ENCODE measurements at places on chromosomes 1 and 21.

GRCh38 chr1:33641104-33641830, 168.8 kb downstream of the ZSCAN20 start:
- peak; percentile 24 for DNase-seq

- peak; percentile 17 for DNase-seq
Observed at GRCh38 chr1:181548497-181548896, 65.2 kb downstream of the CACNA1E start.

GRCh38 chr1:248853663-248854375, 5.1 kb downstream of the ZNF692 start:
- no peak for DNase-seq

DNA sequence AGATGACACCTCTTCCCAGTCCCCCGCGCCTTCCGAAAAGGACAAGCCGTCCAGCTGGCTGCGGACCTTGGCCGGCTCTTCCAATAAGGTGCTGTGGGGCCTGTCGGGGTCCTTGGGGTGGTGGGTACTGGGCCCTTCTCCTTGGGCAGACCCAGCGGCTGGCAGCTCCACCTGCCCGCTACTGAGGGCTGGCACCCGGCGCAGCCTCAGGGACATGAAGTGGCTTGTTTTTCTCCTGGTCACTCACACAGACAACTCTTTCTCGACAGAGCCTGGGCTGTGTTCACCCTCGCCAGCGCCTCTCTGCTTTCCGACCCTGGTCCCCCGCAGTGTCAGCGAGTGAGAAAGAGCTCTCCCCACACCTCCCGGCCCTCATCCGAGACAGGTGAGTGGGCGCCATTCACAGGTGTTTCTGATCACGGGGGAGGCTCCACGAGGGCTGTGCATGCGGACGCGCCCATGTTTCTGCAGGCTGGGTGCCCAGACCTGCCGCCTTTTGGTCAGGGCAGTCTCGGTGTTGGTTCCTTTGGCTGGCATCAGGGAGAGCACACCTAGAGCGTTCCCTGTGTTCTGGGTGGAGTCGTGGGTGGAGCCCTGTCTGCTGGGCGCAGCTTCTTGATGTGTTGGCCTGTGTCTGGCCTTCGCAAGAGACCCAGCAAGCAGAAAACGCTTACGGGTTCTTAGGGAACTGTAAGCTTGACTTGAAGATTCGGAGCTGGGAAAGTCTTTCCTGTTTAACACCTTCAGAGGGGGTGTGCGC, 75.1 kb downstream of the SKI start:
- DNase-seq = no peak

- DNase-seq = no peak
Observed at GRCh38 chr1:177116941-177117340, 47.6 kb downstream of the ASTN1 start.

GRCh38 chr1:89931964-89932363, 62.9 kb upstream of the ZNF326 start:
- DNase-seq = no peak

DNA sequence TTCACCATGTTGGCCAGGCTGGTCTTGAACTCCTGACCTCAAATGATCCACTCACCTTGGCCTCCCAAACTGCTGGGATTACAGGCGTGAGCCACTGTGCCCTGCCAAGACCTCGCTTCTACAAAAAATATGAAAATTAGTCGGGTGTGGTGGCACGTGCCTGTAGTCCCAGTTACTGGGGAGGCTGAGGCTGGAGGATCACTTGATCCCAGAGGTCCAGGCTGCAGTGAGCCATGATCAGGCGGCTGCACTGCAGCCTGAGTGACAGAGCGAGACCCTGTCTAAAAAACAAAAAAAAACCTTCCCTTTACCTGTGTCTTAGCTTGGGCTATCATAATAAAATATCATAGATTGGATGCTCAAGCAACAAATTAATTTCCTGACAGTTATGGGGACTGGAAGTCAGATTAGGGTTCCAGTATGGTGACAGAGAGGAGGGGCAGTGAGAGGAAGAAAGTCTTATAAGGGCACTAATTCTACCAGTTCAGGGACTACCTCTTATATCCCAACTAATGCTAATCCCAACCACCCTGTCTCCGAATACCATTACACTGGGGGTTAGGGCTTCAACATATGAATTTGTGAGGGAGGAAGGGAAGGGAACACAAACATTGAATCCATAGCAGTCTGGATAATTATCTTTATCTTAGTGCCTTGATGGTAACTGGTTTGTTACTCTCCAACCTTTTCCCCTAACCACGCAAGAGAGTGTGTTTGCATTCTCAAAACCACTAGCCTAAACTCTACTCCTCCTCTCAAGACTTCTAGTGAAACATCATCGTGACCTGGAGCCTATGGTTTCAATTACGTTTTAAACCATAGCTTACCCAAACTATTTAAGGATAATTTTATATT, 1.0 kb upstream of the NAXE start:
- DNase-seq = no peak

DNA sequence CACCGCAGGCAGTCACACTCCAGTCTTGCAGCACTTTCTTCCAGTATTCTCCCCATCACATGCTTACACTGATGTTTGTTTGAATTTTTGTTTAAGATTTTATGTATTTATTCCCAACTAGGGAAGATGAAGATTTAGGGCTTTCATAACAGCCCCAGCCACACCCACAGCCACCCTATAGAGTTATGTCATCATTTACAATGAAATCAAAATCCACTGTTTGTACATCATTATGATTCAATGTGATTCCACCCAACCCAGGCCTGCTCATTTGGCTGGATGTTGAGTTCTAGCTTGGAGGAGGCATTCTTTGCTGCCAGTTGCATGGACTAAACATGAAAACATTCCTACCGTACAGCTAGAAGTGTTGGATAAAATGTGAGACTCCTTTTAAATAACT, 35.8 kb downstream of the RIPK4 start:
- no peak for DNase-seq

- no peak for DNase-seq
Observed at GRCh38 chr1:101382135-101382534, 145.3 kb downstream of the S1PR1 start.

DNA sequence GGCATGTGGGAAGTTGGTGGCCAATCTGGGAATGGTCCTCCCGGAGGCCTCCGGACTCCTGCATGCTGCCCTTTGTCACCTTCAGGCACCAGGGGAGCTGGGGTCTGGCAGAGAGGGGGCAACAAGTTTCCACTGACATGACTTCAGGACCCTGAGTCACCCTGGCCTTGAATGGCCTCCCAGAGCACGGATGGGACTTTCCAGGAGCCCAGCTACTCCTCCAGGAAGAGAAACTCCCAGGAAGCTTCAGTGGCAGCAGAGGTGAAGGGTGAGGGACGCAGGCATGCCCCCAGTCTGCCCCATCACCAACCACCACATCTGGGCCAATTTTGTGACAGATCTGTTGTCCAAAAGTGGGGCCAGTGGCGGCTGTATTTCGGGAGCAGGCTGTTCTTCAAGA, 55.9 kb upstream of the WASF2 start:
- peak; percentile 71 for DNase-seq

DNA sequence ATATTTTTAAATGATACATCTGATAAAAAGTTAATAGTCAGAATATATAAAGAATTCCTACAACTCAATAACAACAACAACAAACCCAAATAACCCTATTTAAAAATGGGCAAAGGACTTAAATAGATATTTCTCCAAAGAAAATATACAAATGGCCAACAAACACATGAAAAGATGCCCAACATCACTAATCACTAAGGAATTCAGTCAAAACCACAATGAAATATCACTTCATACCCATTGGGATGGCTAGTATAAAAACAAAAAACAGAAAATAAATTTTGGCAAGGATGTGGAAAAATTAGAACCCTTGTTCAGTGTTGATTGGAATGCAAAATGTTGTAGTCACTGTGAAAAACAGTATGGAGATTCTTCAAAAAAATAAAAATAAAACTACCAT, 184.8 kb upstream of the RAB4A start:
- DNase-seq = no peak

DNA sequence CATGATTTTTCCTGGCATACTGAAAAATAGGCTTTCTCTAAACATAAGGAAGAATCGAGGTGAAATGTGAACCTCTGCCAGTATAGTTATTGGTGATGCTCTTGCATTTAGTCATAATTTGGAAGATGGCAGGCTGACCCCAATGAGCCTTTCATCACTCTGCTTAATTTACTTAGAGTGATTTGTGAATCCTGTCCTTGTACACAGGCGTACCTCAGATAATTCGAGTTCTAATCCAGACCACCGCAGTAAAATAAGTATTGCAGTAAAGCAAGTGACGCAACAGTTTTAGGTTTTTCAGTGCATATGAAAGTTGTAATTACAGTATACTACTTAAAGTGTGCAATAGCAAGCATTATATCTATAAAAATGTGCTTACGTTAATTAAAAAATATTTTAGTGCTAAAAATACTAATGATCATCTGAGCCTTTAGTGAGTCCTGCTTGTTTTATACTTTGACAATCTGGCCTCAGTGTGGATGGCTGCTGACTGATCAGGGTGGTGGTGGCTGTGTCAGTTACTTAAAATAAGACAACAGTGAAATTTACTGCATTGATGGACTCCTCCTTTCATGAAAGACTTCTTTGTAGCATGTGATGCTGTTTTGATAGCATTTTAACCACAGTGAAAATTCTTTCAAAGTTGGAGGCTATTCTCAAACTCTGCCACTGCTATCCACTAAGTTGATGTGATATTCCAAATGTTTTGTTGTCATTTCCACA, 1.7 kb downstream of the PKNOX1 start:
- no peak for DNase-seq

DNA sequence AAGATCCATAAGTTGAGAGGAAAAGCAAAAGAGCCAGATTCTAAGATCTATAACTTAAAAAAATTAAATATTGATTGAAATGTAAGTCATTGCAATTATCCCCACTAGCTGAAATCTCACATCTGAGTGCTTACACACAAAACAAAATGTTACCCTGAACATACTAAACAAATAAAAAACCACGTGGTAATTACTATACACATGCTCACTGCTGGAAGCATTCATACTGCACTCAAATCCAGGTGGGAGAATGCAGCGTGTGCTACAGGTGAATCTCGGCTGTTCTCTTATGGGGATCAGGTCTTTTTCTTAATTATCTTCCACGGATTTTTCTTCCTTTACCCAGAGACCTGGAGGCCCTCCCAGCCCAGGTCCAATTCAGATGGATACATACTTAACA, 74.3 kb downstream of the SDC3 start:
- no peak for DNase-seq

DNA sequence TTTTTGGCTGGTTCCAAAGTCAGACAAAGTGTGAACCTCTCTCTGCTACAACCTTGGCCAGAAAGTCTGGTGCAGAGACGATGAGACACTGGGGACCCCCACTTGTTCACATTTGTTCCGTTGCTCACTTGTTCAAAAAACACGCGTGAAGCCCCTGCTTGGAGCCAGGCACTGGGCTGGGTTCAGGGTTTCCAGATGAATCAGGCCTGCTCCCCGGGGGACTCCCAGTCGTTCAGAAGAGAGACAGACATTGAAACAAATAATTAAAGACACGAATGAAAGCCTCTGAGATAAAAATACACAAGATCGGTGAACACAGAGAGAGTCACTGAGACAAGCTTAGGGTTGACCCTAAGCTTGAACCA, 101.5 kb upstream of the RUNX3 start:
- DNase-seq = no peak

- no peak for DNase-seq
Observed at GRCh38 chr1:200708769-200709168, 29.9 kb upstream of the CAMSAP2 start.

DNA sequence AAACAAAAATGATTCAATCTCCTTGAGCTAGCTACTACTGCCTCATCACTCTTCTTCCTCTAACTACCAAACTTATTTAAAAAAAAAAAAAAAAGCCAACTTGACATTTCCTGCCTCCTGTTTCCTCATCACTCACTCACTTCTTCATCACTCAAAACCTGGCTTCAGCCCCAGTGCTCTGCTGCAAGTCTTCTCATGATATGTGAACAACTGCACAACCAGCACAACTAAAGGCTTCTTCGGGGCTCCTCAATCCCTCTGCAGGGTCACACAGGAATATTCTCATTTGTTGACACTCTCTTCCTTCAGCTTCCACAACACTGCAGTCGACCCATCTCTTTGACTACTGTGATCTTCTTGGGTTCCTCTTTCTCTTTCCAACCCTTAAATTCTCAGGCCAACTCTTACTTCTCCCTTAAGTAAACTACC, 7.6 kb downstream of the MTF1 start:
- no peak for DNase-seq

DNA sequence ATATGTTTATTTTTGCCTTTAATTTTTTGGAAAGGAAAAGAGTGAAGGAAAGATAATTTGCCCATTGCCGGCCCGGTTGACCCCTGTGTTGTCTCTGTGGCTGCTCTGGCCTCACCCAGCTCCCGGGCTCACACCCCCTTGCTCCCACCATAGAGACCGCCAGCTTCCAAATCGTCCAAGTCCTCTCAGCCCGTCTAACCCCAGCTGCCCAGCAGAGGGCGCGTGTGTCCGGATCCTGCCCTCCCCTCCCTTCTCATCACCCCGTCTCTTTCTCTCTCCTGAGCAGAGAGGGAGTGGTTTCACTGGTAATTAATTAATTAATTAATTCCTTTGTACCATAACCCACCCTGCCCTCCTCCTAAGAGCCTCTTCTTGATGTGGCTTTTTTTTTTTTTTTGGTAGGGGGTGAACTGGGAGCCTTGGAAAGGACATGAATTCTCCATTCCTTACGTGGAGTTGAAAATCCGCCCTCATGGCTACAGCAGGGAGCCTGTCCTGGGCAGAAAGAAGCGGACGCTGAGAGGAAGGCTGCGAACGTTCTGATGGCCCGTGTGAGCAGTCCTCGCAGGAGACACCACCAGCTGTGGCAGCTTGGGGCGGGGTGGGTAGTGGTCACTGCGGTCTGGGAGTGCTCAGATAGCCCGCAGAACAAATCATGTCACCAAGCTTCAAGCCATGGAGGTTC, 45.9 kb downstream of the KIAA0040 start:
- peak; percentile 49 for DNase-seq

- DNase-seq = no peak
Observed at GRCh38 chr1:82593561-82593960, 792.8 kb downstream of the ADGRL2 start.

GRCh38 chr1:115980156-115980555, 3.8 kb downstream of the SLC22A15 start:
- no peak for DNase-seq

DNA sequence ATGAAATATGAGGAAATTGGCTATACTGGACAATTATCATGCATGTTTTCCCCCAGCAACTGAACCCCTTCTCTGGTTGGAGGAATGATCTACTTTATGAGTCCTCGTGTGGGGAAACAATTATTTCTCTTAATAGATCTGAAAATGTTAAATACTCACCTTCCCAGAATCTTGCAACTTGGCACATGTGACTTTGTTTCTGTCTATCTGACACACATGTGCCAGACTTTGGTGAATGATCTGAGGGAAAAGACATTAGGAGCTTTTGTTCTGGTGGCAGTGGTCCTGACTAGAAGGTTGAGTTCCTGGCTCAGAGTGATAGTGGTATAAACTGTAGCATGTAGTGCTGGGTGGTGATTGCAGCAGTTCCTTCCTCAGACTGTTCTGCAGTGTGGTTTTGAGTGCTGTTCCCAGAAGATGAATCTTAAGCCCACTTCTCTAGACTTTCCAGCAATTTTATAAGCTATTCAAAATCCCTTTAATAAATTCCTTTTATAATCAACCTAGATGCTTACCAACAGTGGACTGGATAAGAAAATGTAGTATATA, 59.3 kb upstream of the B3GALNT2 start:
- no peak for DNase-seq
